ENCODE measurements at places on chromosomes 2 and 18.

GRCh38 chr2:174072069-174072468, 106.9 kb upstream of the SP3 start:
- DNase-seq = no peak

DNA sequence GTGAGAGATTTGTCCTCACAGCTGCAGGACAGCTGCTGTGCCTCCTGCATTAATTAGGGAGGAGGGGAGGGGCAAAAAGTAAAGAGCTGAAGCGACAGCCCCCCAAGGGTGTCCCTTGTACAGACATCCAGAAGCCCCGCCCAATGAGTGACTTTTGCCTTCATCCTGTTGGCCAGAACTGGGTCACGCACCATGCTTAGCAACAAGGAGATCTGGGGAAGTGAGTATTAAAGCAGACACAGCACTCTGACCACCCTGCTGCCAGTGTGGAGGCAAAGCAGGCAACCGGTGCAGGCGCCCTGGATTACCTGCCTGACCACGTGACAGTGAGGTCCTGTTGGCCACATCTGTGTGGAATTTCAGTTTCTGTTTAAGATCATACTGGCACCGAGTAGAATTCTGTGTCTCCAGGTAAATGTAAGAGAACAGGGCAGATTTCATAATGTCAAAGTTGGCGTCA, 21.5 kb upstream of the BIN1 start:
- peak; percentile 95 for DNase-seq

- DNase-seq = no peak
Observed at GRCh38 chr2:177433402-177433801, 40.8 kb downstream of the AGPS start.

DNA sequence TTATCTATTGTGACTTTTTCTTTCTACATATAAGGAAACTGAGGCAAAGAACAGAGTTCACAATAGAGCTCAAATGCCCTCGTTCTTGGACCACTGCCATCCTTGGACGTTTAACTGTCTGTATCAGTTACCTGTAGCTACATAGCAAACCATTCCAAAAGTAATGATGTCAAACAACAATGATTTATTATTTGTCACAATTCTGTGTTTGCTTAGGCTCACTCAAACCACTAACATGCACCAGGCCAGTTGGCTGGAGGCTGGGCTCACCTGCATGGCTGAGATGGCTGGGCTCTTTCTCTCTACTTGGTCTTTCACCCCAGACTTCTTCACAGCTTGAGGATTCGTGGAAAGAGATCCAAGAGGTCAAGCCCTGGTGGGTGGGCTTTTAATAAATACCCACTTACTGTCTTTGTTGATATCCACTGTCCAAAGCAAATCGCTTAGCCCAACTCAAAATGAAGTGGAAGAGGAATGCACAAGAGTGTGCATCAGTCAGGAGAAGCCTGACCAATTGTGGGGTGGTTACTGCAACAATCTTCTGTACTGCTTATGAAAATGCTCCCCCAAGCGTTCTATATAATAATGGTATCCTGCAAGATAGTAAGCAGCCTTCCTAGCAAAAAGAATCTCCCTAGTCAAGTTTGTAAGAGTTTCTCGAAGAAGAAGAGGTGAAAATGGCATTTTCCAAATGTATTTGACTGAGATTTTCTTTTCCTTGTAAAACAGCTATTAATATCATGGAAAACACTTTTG, 163.5 kb upstream of the NT5C1B start:
- DNase-seq = peak; percentile 9

GRCh38 chr2:55120634-55121359, 70.5 kb upstream of the RTN4 start:
- no peak for DNase-seq

- DNase-seq = peak; percentile 35
Observed at GRCh38 chr2:33583194-33583938, 15.7 kb downstream of the FAM98A start.

- no peak for DNase-seq
Observed at GRCh38 chr2:230230496-230231200, 5.1 kb downstream of the SP140 start.

DNA sequence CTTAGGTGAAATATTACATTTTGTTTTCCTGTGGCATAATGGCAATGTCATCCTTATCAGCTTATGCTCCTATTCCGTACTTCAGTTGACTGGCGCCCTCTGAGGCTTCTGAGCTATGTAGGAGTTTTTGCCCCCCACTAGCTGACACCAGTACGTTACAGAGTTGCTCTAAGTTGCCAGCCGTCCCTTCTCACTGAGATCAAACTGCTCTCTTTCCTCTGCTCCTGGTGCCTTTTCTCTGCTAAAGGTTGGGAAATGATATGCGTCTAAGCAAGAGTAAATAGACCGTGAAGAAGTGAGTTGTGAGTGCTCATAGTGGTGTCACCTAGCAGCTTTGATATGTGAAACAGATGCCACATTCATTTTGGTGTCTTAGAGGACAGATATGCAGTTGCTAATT, 99.2 kb downstream of the RAPGEF4 start:
- no peak for DNase-seq

DNA sequence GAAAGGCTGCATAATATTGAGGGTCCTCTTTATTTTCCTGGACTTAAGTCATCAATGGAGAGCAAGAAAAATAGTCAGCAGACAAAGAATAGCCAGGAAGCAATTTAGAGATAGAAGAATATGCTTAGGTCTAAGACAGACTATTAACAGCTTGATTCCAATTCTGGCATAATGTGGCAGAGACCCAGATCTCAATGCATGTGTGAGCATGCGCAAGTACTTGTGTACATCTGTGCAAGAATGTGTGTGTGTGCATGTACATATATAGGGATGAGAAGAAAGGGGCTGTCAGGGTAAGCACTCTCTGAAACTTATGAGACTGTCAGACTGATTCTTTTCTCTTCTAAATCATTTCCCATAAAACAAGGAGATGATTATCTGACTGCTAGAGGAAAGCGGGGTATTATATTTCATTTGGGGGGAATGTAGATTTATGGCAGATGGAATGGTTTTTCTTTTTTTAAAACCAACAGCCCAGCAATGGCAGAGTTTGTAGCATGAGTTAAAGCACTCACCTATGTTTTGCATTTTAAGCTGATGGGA, 381.3 kb upstream of the SPRED2 start:
- no peak for DNase-seq

GRCh38 chr2:149441255-149441654, 110.9 kb downstream of the LYPD6 start:
- DNase-seq = no peak

GRCh38 chr2:187576906-187577305, 22.7 kb upstream of the TFPI start:
- no peak for DNase-seq

DNA sequence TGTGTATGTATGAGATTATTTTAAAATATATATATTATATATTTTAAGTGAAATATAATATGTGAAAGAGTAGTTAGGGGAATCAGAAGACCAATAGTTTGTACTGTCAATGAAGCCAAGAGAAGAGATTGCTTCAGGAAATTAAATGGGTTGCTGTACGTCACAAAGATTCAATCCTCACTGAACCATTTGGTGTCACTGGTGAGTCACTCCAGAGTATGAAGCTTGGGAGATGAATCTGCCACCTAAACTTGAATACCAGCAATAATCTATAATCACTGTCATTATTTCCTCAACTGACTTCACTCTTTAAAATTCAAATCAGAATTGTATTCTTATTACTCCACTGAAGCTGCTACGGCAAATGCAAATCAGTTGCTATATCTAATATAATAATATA, 41.9 kb upstream of the SCN9A start:
- peak; percentile 30 for DNase-seq

GRCh38 chr18:32252141-32252860, 62.5 kb downstream of the MEP1B start:
- DNase-seq = no peak

DNA sequence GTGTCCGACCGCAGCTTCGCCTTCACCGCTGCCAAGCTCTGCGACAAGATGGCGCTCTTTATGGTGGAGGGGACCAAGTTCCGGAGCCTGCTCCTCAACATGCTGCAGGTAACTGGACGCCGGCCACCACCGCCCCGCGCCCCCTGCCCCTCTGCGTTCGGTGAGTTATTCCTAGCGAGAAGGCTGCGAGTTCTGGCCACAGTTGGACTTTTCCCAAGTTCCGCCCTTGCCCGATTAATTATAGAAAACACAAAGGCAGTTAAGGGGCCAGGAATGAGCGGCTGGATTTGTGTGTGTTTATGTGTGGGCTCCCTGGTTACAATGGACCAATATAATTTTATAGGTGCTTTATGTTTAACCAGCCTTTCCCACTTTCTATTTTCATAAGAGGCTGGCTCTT, 189.2 kb downstream of the SMAD7 start:
- DNase-seq = no peak

GRCh38 chr2:83113953-83114352, 1345.1 kb downstream of the SUCLG1 start:
- DNase-seq = no peak

DNA sequence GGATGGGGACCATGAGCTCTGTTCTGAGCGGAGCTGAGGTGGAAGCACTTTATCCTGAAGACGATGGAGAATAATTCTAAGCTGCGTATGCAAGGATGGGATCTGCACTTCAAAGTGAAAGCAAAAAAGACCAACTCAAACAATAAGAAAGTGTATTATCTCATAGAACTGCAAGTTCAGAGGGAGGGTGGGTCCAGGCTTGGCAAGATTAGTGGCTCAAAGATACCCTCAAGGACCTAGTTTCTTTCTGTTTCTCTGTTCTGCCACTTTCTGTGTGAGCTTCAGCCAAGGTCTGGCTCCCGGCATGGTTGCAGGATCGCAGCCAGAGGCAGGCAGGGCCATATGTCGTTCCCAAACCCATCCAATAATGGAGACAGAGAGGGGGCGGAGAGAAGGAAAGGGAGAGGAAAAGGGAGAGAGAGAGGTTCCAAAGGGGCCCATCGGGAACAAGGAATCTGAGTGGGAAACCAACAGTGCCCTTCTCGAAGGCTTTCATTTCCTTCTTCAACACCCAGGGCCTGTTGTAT, 169.2 kb upstream of the NCK2 start:
- DNase-seq = no peak

DNA sequence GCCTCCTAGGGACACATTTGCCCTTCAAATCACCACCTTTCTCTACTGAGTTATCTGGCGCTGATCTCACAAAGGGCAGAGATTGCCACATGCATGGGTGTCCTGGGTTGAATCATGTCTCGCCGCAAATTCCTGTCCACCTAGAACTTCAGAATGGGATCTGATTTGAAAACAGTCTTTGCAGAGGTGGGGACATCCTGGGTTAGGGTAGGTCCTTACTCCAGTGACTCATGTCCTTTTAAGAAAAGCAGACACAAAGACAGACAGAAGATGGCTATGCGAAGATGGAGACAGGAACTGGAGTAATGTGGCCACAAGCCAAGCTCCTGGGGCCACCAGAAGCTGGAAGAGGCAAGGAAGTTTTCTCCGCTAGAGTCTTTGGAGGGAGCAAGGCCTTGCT, 197.4 kb upstream of the SMIM21 start:
- DNase-seq = no peak

DNA sequence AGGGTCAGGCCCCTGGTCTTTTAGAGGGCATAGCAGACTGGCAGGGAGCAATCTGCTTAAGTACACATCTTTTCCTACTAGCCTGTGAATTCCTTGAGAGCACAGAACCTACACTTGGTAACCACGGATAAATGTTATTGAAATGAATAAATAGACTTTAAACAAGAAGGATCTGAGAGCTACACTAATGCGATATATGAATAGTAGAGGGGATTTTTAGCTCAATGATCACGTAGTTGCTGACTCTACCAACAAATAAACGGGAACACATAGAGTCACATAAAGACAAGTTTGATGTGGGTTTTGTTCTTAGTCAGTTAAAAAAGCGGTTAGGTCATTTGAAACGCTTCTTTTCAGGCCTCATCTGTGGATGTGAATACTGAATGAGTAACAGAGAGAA, 290.3 kb upstream of the CCDC68 start:
- DNase-seq = no peak

- no peak for DNase-seq
Observed at GRCh38 chr18:11587846-11588245, 21.6 kb upstream of the SLC35G4 start.

DNA sequence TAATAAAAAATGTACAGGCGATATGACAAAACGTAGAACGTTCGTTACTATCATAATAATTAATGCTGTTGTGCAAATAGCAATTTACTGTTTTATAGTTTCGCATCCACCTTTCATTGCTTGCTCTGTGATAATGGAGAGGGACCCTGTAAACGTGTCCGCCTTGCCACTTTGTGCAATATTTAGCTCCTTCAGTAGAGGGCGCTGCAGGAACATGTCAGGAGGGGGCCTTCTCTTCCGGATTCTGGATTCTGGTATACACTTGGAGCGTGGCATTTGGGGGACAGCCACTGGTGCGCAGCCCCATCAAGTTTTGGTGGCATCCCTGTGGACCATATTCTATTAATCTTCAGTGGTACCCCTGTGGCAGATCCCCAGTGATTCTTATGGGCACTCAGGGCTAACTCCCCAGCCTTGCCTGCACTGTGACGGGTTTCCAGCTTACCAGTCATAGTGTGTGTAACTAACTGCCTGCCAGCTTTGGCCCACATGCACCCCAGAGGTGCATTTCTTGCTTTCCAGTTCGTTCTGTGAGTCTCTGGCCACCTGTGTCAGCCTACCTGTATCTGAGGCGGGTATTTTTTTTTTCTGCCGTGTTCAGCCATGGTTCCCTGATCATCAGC, 140.3 kb downstream of the CYRIA start:
- peak; percentile 54 for DNase-seq

DNA sequence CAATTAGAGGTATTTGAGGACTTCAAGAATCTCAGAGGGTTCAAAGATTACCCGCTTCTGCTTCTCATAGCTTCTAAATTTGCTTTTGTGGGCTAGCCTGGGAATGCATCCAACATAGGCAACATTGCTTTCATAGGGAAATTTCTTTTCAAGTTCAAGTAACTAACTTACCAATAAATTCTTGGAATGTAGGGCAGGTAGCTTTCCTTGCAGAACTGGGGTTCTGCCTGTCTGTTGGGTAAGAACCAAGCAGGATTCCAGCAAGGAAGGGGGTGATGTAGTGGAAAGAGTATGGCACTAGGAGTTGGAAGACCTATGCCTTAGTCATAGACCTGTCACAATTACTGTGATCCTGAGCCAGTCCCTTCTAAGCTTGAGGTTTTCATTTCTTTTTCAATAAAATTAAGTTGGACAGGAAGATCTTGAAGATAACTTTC, 164.1 kb downstream of the FHOD3 start:
- no peak for DNase-seq

All from RPMI8226 (cell line).